ENCODE measurements at places on chromosomes 16 and 17.

GRCh38 chr16:77660311-77660710 lies 62.0 kb upstream of the NUDT7 start:
- H3K27me3 ChIP-seq = no peaks in the 10 kb centered on the region
- no peak overlapping the region for H3K4me3 ChIP-seq
- H3K4me1 ChIP-seq = no peaks in the 10 kb centered on the region
- H3K27ac ChIP-seq = no peak overlapping the region
- no peak for DNase-seq

- no peaks in the 10 kb centered on the region for H3K36me3 ChIP-seq
- H3K27me3 ChIP-seq = no peaks in the 10 kb centered on the region
- H3K4me1 ChIP-seq = no peaks in the 10 kb centered on the region
Observed at GRCh38 chr16:83743241-83743640, 64.5 kb upstream of the HSBP1 start.

DNA sequence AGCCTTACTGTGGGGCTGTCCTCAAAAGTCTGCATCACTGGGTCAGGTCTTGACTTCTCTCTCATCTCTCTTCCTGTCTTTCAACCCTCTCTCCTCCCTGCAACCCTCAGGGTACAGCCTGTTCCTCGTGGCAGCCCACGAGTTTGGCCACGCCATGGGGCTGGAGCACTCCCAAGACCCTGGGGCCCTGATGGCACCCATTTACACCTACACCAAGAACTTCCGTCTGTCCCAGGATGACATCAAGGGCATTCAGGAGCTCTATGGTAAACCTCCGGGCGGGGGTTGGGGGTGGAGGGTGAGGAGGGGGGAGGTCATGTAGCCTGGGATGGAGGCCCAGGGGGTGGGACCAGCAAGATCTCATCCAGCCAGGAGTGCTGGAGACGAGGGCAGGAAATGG lies 12.7 kb downstream of the MMP2 start:
- peaks cover 21% of the 10 kb centered on the region for H3K36me3 ChIP-seq
- no peak overlapping the region for H3K4me3 ChIP-seq
- H3K27ac ChIP-seq = no peak overlapping the region

DNA sequence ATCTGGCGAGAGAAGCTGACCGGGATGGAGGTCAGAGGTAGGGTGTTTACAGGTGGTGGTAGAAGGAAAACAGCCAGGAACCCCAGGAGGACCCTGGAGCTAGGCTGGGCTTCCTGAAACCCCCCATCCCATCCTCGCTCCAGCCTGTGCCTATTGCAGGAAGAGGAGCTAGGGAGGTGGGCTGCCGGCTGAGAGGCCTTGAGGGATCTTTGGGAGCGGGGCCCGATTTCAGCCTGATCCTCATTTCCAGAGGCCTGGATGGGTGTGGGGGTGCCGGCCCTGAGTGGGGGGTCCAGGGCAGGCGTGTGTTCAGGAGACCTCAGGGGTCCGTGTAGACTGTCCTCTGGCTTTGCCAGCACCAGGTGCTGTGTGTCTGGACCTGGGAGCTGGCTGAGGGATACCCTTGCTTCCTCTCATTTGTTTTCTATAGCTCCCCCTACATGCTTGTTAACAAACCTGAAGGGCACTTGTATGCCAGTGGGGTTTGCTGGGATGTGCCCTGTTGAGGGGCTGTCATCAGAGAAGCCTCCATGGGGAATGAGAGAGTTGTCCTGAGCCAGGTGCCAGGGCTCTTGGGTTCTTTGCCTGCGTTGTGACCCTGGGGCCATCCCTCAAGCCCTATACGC lies 18.9 kb upstream of the RAP1GAP2 start:
- H3K36me3 ChIP-seq = no peaks in the 10 kb centered on the region
- H3K27ac ChIP-seq = no peak overlapping the region
- no peak overlapping the region for H3K4me3 ChIP-seq
- H3K27me3 ChIP-seq = peaks cover 56% of the 10 kb centered on the region

GRCh38 chr16:14958970-14959369 lies 15.9 kb upstream of the PDXDC1 start:
- no peaks in the 10 kb centered on the region for H3K4me1 ChIP-seq
- no peak for DNase-seq
- H3K27me3 ChIP-seq = no peaks in the 10 kb centered on the region
- H3K27ac ChIP-seq = no peak overlapping the region
- H3K4me3 ChIP-seq = no peak overlapping the region
- no peaks in the 10 kb centered on the region for H3K36me3 ChIP-seq

GRCh38 chr16:84643180-84643583 lies 5.1 kb upstream of the KLHL36 start:
- H3K27ac ChIP-seq = peak overlapping the region; percentile 78
- peaks cover 21% of the 10 kb centered on the region for H3K4me1 ChIP-seq
- H3K36me3 ChIP-seq = no peaks in the 10 kb centered on the region
- H3K4me3 ChIP-seq = no peak overlapping the region
- no peaks in the 10 kb centered on the region for H3K27me3 ChIP-seq

DNA sequence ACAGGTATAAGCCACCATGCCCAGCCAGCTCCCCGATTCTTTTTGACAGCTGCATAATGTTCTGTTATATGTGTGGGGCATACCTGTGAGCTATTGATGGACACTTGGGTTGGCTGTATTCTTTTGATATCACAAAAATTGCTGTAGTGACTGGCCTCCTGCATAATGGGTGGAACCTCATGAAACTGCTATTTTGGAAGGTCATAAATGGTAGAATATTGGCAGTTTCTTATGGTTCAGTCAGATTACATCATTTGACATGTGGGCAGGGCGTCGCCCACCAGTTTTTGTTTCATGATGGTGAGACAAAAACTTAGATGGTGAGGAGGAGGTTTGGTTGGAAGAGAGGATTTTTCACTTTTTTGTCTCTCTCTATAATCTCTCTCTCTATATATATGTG lies 26.7 kb upstream of the POLR3E start:
- DNase-seq = no peak
- peaks cover 4% of the 10 kb centered on the region for H3K4me1 ChIP-seq
- H3K36me3 ChIP-seq = peaks cover 97% of the 10 kb centered on the region
- no peak overlapping the region for H3K27ac ChIP-seq
- no peaks in the 10 kb centered on the region for H3K27me3 ChIP-seq
- no peak overlapping the region for H3K4me3 ChIP-seq

DNA sequence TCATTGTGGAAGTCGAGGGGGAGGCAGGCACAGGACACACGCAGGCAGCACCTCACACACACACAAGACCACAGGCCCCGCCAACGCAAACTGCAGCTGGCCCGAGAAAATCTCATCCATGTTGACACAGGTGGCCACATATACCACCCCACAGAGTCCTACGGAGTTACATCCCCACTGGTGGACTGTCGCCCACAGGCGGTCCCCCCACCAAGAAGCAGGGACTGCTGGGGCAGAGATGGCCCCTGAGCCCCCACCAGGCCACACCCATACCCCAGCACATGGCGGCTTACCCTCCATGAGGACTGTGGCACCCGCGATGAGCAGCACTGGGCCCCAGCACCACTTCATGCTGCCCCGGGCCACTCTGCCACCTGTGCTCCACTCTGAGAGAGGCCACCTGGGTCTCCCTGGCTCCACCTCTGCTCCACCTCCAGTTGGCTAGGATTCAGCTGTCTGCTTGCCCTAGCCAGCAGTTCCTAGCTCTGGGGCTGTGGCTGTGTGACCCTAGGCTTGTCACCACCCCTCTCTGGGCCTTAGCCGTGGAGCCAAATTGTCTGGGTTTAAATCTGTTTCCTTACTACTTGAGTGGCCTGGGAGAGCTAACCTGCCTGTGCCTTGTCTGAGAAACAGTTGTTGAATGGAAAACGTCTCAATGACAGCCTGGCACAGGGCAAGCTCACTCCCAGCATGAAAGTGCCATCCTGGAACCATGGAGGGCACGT lies at the start of gene PRSS53:
TSS of gene PRSS53 (minus strand) at position 485 of the 725 bp plus-strand sequence. CDS start at position 351, 134 bp downstream.
- no peak within 1 kb of the TSS for H3K27ac ChIP-seq
- no peak for DNase-seq
- H3K4me1 ChIP-seq = peaks cover 5% of the 10 kb centered on the region
- no peak within 1 kb of the TSS for H3K4me3 ChIP-seq
- H3K27me3 ChIP-seq = no peaks in the 10 kb centered on the region

GRCh38 chr16:14004729-14005315 lies 66.3 kb upstream of the MRTFB start:
- H3K36me3 ChIP-seq = no peaks in the 10 kb centered on the region
- H3K4me1 ChIP-seq = peaks cover 17% of the 10 kb centered on the region

GRCh38 chr17:82064433-82065192 lies 991 bp downstream of the DUS1L start:
- H3K4me3 ChIP-seq = peak overlapping the region; percentile 85
- H3K4me1 ChIP-seq = peaks cover 19% of the 10 kb centered on the region
- peak; percentile 24 for DNase-seq
- no peaks in the 10 kb centered on the region for H3K27me3 ChIP-seq

- no peak overlapping the region for H3K27ac ChIP-seq
- H3K4me3 ChIP-seq = no peak overlapping the region
- H3K27me3 ChIP-seq = no peaks in the 10 kb centered on the region
Observed at GRCh38 chr16:58699151-58699550, 14.6 kb upstream of the SLC38A7 start.

GRCh38 chr16:30434852-30435251 lies 5.0 kb upstream of the DCTPP1 start:
- no peak overlapping the region for H3K4me3 ChIP-seq
- no peak for DNase-seq
- no peaks in the 10 kb centered on the region for H3K36me3 ChIP-seq
- no peak overlapping the region for H3K27ac ChIP-seq
- H3K27me3 ChIP-seq = no peaks in the 10 kb centered on the region

- H3K27ac ChIP-seq = peak overlapping the region; percentile 47
- no peaks in the 10 kb centered on the region for H3K36me3 ChIP-seq
- peak overlapping the region; percentile 41 for H3K4me3 ChIP-seq
Observed at GRCh38 chr17:2050300-2051060, 4.4 kb upstream of the HIC1 start.

GRCh38 chr16:12732600-12732999 lies 71.1 kb downstream of the CPPED1 start:
- H3K36me3 ChIP-seq = no peaks in the 10 kb centered on the region
- no peaks in the 10 kb centered on the region for H3K27me3 ChIP-seq
- DNase-seq = no peak
- no peak overlapping the region for H3K4me3 ChIP-seq
- no peak overlapping the region for H3K27ac ChIP-seq
